ENCODE measurements at places on chromosomes 1 and 21. TPM values are rescaled to one million over a fixed set of nuclear protein-coding genes. Genes with fewer than 3 reads are reported as not detected.

The ASB17 gene
- not detected for total RNA-seq

The CFHR4 gene
- not detected for total RNA-seq

The GPR137B gene
- total RNA-seq = 38.3 TPM

The RGSL1 gene
- total RNA-seq = not detected

The RAP1GAP gene
- total RNA-seq = 33.7 TPM

The HES3 gene
- not detected for total RNA-seq

The ANKRD35 gene
- total RNA-seq = 1.5 TPM

The LCA5L gene
- total RNA-seq = 3.0 TPM

The FCRL4 gene
- not detected for total RNA-seq

The CLCA4 gene
- not detected for total RNA-seq
